ENCODE measurements at places on chromosomes 5 and 9.

- DNase-seq = no peak
These were observed 64.8 kb upstream of the TNFAIP8 start for GRCh38 chr5:119291056-119291455.

DNA sequence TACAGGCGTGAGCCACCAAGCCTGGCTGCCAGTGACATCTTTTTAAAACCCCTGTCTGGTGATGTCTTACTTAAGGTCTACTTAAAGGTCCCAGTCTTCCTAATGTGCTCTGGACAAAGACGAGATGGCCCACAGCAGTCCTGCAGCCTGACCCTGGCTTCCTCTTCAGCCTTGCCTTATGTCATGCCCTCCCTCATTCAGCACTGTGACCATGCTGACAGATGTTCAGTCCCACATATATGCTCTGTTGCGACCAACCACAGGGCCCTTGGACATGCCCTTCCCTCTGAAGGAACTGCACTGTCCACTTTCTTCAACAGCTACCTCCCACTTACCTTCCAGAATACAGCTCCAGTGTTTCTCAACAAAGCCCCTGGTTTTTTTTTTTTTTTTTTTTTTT, 172.8 kb upstream of the PANK3 start:
- DNase-seq = no peak

GRCh38 chr5:173781816-173782670, 106.1 kb upstream of the CPEB4 start:
- DNase-seq = peak; percentile 49

DNA sequence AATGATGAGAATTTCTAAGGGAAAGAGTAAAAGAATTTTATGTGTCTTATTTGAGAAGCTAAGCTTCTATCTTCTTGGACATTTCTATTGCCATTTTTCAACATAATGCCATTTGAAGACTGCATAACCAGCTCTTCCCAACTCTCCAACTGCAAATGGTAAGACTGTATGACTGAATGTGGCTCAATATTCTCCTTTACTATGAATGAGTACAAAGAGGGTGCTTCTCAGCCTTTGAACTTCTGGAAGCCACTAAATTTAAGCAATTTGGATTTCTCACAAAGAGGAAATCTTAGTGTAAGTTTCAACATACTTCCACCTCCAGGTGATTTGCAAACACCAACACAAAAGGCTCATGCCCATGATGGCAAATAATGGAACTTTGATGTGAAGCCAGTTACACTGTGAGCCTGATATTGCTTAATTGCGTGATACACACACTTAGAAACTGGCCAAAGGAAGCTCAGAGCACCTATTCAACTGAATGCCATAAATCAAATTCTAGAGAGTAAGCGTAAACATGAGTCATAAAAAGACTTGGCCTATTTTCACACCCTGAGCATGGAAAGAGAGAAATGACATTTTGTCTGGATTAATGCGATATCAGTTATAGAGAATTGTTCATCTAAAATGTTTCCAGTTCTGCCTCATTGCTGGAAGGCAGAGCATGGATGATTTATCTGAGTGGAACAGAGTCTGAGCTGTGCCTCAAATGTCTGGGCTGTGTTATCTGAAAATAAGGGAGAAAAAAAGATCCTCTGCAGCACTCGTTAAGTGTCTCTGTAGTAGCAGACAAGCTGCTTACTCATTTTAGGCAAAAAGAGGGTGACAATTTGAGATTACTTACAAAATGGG, 145.3 kb downstream of the PLK2 start:
- no peak for DNase-seq

DNA sequence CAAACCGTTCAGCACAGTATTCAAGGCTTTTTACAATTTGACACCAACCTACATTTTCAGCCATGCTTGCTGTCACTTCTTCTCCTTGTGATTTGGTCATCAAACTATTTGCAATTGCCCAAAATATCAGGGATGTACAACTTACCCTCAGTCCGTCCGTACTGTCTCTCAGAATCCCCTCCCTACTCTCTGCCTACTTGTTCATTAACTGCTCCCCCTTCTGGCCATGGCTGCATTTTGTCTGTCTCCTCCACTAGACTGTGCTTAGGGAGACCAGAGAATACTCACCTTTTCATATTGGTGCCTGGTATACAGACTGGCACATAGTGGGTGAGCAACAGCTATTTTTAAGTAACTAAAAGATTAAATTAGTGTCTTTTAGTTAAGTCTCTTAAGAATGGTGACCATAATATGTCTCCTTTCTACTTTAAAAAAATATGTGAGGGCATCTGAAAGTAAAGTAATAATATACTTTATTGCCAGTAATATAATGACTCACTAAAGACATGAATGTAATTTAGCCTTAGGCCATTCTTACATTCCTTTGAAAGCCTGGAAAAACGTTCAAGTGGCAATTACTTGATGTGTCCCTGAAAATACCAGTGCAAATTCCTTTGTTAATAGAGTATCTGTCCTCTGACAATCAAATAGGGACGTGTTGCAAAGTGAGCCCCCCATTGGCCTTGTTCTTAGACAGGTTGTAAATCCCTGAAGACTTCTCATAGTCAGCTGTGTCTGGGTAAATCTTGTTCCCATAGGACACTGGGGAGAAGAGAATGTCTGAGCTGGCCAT, 27.8 kb downstream of the PRLR start:
- no peak for DNase-seq

DNA sequence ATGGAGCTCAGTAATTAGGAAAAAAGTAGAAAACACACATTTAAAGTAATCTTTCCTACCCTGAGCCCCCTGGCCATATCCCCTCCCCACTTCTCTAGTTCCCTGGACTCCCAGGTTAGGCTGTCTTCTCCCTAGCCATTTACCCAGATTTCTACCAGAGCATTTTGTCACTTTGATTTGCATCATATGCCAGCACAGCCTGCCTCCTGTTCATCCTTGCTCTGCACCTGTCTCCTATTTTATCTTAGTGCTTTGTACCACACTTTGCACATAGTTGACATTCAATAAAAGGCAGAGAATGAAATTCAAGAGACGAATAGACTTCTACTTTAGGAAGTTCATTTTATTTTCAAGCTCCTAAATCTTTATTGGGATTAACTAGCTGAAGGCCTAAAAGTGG, 344.5 kb downstream of the EBF1 start:
- DNase-seq = no peak

DNA sequence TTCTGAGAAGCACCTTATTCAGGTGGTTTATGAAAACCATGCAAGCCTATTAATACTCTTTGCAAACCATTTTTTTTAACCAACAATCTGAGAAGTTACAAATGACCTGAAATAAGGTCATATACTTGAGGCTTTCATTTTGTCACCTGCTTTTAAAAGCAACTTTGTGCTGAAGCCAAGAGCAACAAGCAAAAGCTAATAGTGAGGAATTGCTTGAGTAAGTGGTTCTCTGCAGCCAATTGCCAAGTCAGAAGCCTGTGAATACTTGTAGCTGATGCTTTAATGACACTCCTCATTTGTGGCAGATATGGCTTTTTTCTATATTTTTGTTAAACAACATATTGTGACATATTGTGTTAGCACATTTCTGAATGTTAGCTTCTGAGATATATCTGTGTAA, 126.7 kb upstream of the ZNF608 start:
- no peak for DNase-seq
